NCI-H187 treated with DMSO at 0.1 percent for 48 hours (cell line): ENCODE measurements at places on chromosomes 5 and 9.

- DNase-seq = no peak
Measured at GRCh38 chr5:58334035-58334434, 125.9 kb downstream of the PLK2 start.

DNA sequence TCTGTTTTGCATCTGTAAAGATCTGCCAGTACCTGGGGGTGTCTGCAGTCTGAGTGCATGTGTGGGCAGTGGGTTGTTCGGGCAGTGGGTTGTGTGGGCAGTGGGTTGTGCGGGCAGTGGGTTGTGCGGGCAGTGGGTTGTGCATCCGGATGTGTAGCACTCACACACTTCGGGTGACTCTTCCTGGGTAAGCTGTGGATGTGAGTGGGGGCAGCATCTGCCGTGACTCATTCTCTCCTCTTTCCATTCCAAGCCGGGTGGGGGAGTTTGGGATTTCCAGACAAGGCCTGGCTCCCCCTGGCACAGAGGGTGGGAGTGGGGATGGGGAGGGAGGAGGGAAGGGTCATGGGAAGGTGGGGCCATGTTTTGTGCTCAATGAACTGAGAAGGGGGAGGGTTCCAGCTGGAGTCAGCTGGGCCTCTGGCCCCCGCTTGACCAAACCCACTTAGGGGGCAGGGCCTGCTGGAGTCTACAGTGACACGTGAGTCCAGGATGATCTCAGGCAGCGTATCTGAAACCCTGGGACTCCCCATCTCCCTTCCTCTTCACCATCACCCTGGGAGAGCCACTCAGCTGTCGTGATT lies 8.3 kb downstream of the CRB2 start:
- no peak for DNase-seq

GRCh38 chr9:96139592-96140295 lies 162.2 kb downstream of the HSD17B3 start:
- DNase-seq = no peak

GRCh38 chr5:137344723-137345322 lies 154.3 kb downstream of the SPOCK1 start:
- DNase-seq = no peak

GRCh38 chr5:163458778-163459385 lies 1.0 kb downstream of the NUDCD2 start:
- DNase-seq = no peak

GRCh38 chr5:73459366-73459765 lies 10.8 kb upstream of the FOXD1 start:
- no peak for DNase-seq

- DNase-seq = no peak
Measured at GRCh38 chr5:157651623-157652376, 438 bp downstream of the SOX30 start.

DNA sequence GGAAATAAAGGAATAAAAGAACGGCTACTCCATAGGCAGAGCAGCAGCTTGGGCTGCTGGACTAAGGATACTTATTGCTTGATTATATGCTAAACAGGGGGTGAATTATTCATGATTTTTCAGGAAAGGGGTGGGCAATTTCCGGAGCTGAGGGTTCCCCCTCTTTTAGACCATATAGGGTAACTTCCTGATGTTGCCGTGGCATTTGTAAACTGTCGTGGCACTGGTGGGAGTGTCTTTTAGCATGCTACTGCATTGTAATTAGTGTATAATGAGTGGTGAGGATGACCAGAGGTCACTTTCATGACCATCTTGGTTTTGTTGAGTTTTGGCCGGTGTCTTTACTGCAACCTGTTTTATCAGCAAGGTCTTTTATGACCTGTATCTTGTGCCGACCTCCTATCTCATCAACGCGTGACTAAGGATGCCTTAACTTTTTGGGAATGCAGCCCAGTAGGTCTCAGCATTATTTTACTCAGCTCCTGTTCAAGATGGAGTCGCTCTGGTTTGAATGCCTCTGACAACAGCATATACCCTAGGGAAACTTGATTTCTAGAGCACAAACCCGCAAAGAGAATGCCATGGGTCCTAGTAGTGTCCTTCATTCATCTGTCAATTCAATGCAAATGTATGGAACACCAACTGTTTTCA lies 47.8 kb upstream of the PWWP2A start:
- no peak for DNase-seq

DNA sequence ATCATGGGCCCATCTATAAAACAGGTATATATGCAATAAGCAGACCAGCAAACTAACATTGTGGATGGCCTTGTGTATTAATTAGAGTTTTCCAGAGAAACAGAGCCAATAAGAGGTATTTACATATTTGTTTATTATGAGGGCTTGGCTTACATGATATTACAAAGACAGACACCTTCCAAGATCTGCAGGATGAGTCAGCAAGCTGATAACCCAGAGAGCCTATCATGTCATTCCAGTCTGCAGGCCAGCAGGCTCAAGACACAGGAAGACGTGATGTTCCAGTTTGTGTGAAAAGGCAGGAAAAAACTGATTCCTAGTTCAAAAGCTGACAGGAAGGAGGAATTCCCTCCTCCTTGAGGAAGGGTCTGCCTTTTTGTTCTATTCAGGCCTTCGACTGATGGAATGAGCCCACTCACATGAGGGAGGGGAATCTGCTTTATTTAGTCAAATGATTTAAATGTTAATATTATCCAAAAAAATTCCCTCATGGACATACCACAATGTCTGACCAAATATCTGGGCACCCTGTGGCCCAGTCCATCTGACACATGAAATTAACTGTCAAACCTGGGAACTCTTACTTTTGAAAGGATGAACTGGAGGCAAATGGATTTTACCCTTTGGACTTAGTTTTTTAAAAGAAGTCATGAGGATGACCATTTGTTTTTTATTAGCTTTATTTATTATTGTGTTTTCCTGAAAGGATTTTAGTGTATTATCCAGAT lies 161.2 kb upstream of the CHD1 start:
- DNase-seq = no peak

DNA sequence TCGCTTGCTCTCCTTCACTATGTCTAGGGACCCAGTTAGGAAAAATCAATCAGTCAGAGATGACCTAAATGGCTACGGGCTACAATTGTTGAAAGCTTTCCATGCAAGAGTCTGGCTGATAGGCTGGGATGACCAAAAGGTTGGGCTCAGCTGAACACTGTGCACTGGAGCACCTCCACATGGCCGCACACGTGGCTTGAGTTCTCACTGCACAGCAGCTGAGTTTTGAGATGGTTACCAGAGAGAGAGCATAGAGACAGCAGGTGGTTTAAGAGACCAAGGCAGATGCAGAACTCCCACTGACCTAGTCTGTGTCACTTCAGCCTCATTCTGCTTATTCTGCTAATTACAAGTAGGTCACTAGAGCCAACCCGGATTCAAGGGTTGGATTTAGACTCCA lies 2354.8 kb upstream of the C9orf72 start:
- DNase-seq = no peak

GRCh38 chr5:89028595-89029285 lies 145.8 kb upstream of the MEF2C start:
- DNase-seq = no peak

DNA sequence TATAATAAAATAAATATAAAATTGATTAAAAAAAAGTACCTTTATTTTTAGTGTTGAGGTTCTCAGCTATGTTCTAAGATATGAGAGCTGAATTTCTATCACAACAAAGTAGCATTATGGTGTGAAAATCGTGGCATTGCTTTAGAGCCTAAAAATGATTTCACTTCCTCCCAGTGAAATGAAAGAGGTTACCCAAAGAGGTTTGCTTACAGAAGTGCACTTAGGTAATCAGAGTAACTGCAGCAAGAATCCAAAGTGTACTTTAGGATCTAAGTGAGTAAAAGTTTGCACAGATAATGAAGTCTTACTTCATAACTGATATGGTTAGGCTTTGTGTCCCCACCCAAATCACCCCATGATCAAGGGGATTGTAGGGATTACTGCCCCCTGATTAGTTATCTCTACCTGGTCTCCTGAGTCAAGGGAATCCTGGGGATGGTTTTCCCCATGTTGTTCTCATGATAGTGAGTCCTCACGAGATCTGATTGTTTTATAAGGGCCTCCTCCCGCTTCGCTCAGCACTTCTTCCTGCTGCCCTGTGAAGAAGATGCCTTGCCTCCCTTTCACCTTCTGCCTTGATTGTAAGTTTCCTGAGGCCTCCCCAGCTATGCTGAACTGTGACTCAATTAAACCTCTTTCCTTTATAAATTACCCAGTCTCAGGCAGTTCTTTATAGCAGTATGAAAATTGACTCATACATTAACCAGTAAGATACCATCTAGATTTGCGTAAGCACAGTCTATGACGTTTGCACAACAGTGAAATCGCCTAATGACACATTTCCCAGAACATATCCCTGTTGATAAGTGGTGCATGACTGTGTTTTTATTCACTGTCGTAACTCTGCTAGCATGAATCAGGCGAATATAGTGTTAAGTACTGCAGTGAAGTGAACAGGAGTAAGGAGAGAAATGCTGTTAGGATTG lies 40.3 kb upstream of the LRRC70 start:
- DNase-seq = no peak

GRCh38 chr9:94514722-94515121 lies 40.2 kb upstream of the PCAT7 start:
- no peak for DNase-seq

DNA sequence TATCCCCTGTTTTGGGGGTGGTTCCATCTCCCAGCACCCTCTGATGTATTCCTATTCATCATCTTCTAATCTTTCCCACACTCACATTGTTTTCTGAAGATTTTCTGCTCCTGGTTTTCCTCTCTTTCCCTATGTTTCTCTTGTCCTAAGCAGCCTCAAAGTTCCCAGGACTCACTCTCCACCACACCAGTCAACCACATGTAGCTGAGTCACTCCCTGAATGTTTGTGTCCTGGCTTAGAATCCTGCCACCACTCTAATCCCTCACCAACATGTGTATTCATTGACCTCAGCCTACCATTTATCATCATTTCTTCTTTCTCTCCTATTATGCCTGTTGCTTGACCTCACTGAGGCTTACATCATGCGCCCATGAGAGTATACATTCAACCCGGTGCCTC lies 282.4 kb upstream of the ADAMTS16 start:
- no peak for DNase-seq

- DNase-seq = peak; percentile 57
Measured at GRCh38 chr9:15510789-15511575, at the start of gene PSIP1. Gene PSIP1 (minus strand): TSS chr9:15510970. CDS start chr9:15510188, 782 bp downstream.

- DNase-seq = no peak
Measured at GRCh38 chr9:132888151-132888550, 9.5 kb downstream of the SPACA9 start.

DNA sequence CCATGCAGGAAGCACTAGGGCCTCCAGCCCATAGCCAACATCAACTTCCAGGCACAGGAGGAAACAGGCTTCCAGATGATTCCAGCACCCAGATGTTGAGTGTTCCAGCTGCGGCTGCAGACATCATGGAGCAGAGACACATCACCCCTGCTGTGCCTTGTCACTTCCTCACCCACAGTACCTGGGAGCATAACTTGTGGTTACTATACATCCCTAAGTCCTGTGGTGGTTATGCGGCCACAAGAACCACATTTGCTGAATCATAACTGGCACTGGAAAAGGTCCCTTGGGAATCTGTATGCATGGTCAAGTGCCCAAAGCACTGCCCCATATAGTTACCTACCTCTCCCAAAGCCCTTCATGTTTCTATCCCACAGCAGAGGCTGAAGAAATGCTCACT lies 56.6 kb downstream of the WHRN start:
- DNase-seq = no peak

GRCh38 chr9:134211811-134212485 lies 47.6 kb upstream of the RNU6ATAC start:
- no peak for DNase-seq

DNA sequence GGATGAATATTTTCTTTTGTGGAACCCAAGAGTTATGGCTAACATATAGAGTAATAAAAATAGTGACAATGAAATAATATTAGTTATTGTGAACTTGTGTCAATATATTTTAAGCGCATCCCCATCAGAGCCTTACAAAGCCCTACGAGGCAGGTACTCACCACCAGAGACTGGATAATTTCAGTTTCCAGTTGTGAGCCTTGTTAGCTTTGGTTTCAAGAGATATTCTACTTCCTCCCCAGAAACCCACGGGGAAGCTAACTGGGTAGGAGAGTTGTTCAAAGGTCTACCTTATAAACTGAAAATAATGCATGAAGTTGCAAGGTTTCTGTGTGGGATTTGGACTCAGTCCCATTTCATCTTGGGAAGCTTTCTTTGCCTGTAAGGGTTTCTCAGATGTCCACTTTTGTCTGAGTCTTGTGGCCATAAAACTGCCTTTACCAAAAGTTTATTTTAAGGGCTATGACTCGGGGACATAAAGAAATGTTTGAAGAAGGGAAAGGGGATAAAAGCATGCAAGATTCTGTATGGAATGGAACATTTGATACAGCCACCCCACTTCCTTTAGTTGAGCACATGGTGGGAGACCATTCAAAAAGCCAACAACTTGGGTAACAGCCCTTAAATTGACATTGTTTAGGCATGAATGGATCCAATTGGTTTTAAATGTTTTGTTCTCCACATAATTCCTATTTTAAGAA lies 57.4 kb upstream of the ANKRD55 start:
- no peak for DNase-seq

- DNase-seq = no peak
Measured at GRCh38 chr5:67963789-67964519, 251.6 kb upstream of the PIK3R1 start.

DNA sequence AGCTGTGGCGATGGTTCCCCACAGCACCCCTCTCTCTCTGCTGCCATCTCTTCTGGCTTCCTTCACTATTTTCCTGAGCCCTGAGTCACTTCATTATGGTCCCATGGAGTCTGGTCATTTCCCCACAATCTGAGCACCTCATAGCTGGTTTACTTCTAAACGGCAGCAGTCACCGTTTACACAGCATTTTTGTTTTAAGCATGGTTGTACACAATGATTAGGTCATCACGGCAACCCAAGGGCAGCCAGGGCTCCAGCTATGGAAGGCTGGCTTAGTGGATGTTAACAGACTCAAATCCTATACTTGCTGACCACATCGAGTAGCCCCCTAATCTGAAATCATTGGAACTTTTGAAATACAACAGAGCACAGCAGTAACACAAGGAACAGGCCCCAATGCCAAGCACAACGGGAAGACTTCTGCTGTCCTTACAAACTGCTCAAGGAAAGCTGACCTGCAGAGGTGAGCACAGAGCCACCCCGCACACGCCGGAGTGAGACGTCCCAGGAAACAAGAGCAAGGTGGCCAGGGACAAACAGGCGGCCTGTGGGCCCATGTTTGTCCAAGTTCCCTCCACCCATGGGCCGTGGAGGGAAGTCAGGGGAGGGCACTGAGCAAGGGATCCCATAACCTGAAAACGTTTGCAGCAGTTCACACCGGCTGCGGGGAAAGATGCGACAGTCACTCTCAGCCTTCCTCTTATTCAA lies 22.9 kb downstream of the CAMSAP1 start:
- no peak for DNase-seq
